Fibroblast of gingiva (primary cell): ENCODE measurements at places on chromosomes 1 and 21.

DNA sequence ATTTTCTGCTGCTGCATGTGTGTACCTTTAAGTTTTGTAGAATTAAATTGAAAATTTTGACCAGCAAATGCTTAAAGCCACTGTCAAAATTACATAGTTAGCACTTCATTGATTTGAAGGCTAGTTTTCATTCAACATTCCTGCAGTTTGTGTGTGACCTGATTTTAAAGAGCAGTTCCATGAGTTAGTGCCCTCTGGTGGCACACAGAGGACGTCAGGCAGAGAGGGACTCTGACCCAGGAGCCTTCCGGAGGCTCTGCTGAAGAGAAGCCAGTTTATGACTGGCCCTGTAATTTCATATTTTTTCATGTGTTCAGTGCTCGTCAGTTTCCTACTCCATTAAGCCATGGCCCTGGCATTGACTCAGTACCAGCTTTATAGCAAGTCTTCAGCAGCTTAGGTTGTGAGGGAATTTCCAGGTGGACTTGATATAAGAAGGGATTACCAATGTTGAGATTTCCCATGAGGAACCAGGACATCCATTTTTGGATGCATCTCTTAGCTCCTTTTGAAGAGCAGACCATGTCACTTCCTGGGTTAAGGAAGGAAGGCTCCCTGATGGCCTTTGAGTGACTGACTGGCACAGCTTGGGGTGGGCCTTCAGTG lies 104.7 kb downstream of the CAMTA1 start:
- peak; percentile 63 for DNase-seq

- DNase-seq, result no peak
Measured at GRCh38 chr1:61054601-61054993, 27.8 kb upstream of the NFIA start.

GRCh38 chr1:91689641-91690481 lies 189.2 kb downstream of the CDC7 start:
- no peak for DNase-seq

GRCh38 chr21:29961291-29962027 lies 21.7 kb upstream of the GRIK1 start:
- DNase-seq, result no peak

DNA sequence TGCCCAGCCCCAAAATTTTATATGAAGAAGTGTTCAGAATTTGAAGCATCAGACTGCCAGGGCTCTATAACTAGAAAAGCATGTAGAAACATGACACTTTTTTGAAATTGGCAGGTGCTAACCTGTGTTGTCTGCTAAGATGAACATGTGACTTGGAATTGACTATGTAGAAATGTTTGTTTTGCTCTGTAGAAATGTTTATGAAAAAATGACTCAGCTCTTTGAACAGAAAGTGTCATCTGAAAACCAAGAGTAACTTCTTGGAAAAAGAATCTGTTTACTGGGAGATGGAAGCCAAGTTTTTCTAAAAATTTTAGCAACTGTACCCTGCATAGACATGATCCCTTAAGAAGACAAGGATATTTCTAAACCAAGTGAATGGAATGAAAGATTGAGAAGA lies 59.2 kb downstream of the LHX9 start:
- peak; percentile 2 for DNase-seq

GRCh38 chr1:101314244-101314643 lies 77.4 kb downstream of the S1PR1 start:
- no peak for DNase-seq

- DNase-seq, result peak; percentile 43
Measured at GRCh38 chr1:79711001-79711431, 704.5 kb upstream of the ADGRL4 start.

- DNase-seq, result no peak
Measured at GRCh38 chr1:43890815-43891214, 42.8 kb upstream of the ARTN start.

DNA sequence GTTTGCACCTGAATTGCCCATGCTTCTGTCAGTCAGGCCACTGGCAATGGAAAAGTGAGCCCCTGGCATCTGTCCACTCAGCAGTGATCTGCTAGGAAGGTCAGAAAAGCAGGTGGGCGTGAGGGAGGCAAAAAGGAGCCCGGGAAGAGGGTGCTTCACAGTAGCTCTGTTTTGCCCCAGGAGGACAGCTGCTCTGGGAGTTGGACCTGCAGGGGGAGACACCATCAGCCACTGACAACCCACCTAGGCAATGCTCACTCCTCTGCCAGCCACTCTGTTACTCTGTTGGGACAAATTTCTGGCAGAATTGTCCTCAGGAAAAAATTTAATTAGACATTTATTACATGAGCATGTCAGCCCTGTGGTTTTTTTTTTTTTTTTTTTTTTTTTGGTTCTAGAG lies 146.4 kb downstream of the LRIG2 start:
- DNase-seq, result no peak

DNA sequence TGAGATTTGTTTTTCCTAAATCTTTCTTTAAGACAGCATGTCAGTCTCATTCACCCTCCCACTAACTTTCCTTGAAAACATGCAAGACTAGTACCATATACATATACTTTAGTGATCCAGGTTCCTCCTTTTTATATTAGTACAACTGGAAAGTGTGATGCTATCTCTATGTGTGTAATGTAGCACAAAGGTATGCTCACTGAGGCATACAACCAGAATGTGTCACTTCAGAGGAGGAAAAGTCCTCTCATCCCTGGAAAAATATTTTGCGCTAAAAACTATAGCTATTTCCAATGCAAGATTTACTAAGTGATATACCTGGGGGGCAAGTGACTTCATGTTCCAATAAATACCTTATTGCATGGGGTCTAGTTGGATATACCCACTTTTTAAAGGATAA lies 45.9 kb downstream of the BARHL2 start:
- no peak for DNase-seq

GRCh38 chr1:78651241-78651640 lies 1.6 kb downstream of the IFI44 start:
- peak; percentile 18 for DNase-seq

DNA sequence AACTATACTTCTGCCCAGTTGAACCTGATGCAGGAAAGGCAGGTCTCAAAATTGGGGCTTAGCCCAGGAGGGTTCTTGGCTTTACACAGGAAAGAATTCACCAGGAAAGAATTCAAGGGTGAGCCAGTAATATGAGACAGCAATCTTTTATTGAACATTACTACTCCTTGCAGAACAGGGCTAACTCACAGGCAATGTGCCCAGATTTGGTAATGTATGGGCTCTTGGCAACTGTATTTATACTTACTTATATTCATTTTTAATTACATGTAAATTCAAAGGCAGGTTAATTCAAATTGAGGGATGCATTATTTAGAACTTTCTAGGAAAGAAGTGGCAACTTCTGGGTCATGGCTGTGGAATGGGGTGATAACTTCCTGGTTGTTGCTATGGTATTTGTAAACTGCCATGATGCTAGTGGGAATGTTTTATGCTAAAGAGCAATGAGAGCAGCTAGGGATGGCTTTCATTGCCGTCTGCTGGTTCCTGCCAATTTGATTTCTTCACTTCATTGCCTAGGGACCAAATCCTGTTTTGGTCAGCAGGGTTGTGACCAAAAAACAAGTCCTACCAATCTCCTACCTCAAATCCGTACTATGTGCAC lies 107.5 kb downstream of the CHRM3 start:
- no peak for DNase-seq

- DNase-seq, result no peak
Measured at GRCh38 chr1:42192106-42192505, 27.6 kb upstream of the GUCA2A start.

DNA sequence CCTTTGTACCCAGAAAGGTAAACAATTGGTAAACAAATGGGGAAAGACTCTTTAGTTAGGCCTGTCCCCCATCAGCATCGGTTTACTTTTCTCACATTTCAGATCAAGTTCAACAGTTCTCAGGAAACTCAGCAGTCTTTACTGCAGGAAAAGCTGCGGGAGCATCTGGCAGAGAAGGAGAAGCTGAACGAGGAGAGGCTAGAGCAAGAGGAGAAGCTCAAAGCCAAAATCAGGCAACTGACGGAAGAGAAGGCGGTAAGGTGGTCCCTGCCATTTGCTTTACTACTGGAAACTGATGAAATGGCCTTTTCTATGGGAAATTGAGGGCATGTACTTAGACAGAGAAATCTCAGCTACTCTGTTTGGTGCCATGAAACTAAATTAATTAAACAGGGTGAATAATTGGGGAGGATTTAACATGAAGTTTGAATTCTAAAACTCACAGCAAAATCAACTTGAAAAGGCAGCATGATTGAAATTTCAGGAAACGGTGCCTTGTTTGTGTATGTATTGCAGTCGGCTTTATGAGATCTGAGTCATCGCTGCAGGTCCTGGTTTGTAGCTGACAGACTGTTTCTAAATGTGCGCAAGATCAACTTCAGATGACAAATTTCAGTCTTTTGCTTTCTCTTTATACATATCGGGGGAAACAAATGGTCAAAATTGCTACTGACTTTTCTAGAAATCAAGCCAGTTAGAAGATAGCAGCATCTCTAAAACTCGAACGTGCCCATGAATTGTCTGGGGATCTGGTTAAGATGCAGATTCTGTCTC lies 67.9 kb upstream of the EFHD2 start:
- peak; percentile 50 for DNase-seq

GRCh38 chr21:24310788-24311187 lies 1296.5 kb downstream of the MRPL39 start:
- DNase-seq, result no peak

GRCh38 chr1:204192589-204193352 lies 3.5 kb downstream of the KISS1 start:
- DNase-seq, result no peak

DNA sequence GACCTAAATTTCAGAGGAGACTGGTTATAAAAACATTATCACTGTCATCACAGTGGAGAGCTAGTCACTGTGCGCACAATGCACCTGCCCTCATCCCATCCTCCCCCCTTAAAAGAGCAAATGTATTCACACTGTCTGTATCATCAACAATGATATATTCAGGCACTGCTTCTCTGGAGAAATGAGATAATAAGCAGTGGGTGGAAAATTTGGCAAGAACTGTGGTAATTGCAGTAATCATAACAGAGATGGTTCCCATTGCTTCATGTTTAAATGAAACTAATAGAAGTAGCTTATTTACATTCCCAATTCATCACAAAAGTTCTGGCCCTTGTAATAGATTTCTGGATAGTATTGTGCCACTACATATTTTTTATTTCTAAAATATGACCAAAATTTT lies 867.4 kb upstream of the ADGRL2 start:
- no peak for DNase-seq

GRCh38 chr1:27418326-27419185 lies 26.1 kb downstream of the GPR3 start:
- DNase-seq, result peak; percentile 88

DNA sequence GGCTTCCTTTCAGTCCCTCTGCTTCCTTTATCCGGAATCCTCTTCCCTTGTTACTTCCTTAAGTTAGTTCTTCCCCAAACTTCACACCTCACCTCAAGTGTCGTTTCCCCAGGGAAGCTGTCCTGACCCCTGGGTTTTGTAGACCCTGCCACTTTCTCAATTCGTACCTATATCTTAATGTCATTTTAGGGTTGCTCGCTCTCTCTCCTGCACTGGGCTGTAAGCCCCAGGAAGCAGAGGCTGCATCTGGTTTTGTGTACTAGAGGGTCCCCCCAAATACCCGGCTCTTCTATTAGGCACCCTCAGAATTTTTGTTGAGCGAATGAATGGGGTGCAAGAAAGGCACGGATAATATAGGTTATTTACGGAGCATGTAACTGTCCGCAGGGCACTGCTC lies 603 bp upstream of the OPRD1 start:
- DNase-seq, result no peak

- DNase-seq, result peak; percentile 73
Measured at GRCh38 chr1:162878000-162878596, 17.1 kb upstream of the CCDC190 start.

GRCh38 chr1:99250728-99251127 lies 13.6 kb upstream of the PLPPR4 start:
- DNase-seq, result no peak

DNA sequence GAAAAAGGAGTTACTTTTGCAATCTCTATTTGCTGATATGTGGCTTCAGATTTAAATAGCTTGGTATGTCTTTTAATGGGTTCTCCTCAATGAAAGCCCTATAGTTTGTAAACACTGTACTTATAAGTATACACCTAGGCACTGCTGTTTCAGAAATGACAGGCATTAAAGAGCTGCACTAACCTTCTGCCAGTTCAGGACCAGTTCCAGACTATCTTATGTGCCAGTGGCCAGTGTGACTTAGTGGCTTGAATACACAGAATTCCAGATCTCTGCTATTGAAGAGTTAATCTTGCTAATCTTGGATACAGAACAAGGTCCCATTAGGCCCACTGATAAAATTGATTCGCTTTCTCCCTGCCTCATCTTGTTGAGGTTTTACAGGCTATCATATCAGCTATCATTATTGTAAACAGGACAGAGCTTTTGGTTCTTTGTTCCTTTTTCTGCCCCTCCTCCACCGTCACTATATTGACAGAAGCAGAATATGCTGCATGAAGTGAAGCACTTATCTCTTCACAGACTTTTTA lies 337.5 kb downstream of the LRRIQ3 start:
- DNase-seq, result no peak

DNA sequence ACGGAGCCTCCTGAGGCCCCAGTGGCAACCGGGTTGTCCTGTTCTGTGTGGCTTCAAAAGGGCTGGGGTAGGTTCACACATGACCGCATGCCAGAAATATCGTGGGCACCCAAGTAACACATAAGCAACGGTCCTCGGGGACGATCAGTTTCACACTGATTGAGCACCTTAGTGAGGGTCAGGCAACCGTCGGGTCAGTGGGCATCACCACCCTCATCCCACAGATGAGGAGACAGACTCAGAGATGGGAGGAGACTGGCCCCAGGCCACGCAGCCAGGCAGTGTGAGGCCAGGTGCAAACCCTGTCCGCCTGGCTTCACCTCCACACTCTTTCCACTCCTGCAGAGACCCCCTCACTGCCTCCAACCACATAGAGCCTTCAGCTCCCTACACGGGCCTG lies 309.8 kb downstream of the MATN1 start:
- no peak for DNase-seq

DNA sequence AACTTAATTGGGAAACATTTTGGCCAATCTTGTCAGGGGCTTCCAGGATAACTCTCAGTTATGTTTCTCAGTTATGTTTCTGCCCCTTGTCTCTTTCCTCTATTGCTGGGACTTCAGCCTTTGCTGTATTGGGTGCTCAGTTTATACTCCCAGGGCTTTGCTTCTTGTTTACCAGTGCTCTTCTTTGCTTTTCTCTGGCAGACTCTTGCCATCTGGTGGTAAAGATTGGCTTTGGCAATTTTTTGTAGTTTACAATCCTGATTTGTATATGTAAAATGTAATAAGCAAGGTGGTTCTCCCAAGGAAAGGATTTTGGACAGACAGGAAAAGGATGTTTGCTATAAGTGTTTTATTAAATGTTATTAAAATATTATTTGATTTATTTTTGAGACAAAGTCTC lies 37.9 kb downstream of the FABP3 start:
- DNase-seq, result peak; percentile 47

GRCh38 chr21:45935628-45936027 lies 45.9 kb upstream of the COL6A1 start:
- peak; percentile 58 for DNase-seq

DNA sequence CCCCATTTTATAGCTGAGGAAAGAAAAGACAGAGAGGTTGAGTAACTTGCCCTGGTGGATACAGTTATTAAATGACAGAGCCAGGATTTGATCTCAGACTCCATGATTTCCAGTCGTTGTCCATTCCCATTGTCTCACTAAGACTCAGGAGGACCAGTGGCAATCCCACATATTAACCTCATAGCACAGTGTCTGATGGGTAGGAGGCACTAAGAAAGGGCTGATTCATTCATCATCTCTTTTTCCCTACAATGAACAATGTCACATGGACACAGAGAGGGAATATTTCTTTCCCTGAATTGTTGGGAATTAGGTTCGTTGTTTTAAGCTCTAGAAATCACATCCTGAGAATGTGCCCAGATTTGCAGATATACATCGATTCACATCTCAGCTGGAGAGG lies 99.9 kb downstream of the PBX1 start:
- no peak for DNase-seq

- DNase-seq, result no peak
Measured at GRCh38 chr1:1361233-1361981, 3.1 kb upstream of the MXRA8 start.
